ENCODE measurements at places on chromosomes 12 and 14. TPM values are rescaled to one million over a fixed set of nuclear protein-coding genes. Genes with fewer than 3 reads are reported as not detected.

- DNase-seq, result no peak
Observed at GRCh38 chr12:91810531-91811451, 334.9 kb downstream of the BTG1 start.

GRCh38 chr12:82225871-82226270, 132.3 kb downstream of the CCDC59 start:
- DNase-seq, result no peak

GRCh38 chr12:133236144-133236543, 467 bp upstream of the ANHX start:
- DNase-seq, result no peak

Gene CD69
- total RNA-seq, result 12.5 TPM

Gene OR10P1
- total RNA-seq, result not detected

Gene OLR1
- 3.8 TPM for total RNA-seq

Gene ACOT4
- 1.3 TPM for total RNA-seq
